Stimulated activated CD8-positive, alpha-beta memory T cell treated with anti-CD3 and anti-CD28 coated beads, Interleukin-4, amount 100 ng/mL, for 4 hours (primary cell): ENCODE measurements at places on chromosomes 3 and 15.
A peak's percentile ranks its signal among the peaks of the same experiment; 100 is the strongest.

GRCh38 chr3:145620002-145620401, 541.0 kb downstream of the PLOD2 start:
- no peak for DNase-seq

- DNase-seq = no peak
Observed at GRCh38 chr15:43347114-43347513, 16.7 kb upstream of the LCMT2 start.

DNA sequence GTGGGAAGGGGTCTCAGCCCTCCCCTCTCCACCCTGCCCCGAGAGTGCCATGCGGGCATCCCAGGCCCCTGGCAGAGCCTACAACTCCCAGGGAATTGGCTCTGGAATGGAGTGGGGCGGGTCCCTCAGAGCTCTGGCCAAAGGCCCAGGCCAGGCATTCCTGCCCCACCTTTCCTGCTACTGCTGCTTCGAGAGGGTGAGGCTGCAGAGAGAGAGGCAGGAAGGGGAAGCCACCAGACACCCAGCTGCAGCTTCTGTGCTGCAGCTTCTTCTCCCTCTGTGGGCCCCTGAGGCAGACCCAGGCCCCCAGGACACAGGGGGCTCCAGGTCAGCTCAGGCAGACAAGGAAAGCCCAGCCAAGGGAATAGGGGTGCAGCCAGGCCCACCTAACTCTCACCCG, 2.7 kb downstream of the ALS2CL start:
- no peak for DNase-seq

GRCh38 chr3:4981294-4981664, 2.0 kb downstream of the BHLHE40 start:
- no peak for DNase-seq

- DNase-seq = no peak
Observed at GRCh38 chr3:143179603-143180002, 60.0 kb downstream of the CHST2 start.

GRCh38 chr3:71101014-71101413, 482.5 kb downstream of the FOXP1 start:
- DNase-seq = no peak

GRCh38 chr3:60000311-60001105, 950.7 kb upstream of the CFAP20DC start:
- DNase-seq = no peak

GRCh38 chr3:184658223-184658928, 53.5 kb downstream of the MAGEF1 start:
- DNase-seq = no peak

DNA sequence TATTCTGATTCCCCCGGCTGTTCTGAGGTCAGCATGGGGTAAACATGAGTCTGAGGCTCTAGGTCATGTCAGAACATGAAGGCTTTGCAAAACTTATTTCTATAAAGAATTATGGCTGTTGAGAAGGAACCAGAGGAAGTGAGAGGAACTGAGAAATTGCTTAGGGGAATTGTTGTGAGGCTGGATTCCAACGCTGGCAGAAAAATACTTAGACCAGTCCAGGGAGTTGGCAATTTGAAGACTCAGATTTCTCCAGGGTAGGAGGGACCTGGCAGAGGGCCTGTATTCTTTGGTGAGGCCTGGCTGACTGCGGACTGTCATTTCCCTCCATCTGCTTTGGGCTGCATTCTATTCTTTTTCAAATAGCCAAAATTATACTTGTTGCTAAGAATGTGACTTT, 155.5 kb downstream of the PLD1 start:
- DNase-seq = no peak

- DNase-seq = no peak
Observed at GRCh38 chr3:123802007-123802625, 82.0 kb downstream of the MYLK start.

GRCh38 chr3:129539206-129539605, 3.8 kb upstream of the H1-8 start:
- DNase-seq = no peak

DNA sequence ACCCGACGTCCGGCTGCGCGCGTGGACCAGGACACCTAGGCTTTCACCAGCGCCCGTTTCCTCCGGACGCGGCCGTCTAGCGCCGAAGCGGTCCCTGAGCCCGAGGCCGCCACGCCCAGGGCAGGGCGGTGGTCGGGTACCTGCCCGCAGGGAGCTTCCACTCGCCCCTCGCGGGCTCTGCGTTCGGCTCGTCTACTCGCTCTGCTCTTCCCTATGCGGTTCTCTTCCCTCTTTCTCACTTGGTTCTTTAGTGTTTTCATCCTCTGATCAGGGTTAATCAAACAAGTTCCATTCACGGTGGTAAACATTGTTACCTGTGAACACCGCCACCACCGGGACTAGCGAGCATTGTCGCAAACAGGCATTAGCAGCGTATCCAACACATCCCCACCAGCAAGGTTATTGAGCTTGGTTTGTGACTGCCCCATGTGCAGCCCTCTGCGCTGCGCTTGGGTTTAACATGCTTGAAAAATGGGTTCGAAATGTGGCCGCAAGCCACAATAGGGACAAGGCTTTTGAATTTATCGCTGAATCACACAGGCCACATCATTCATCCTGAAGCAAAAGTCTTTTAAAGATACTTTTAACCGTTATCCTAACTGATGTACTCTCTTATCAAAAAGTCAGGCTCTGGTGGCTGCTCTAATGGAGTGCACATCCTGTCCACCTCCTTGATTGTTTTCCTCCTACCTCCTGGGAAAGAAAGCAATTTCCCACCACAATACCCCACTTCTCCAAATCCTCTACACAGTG, 843 bp upstream of the CD47 start:
- DNase-seq = no peak

- DNase-seq = no peak
Observed at GRCh38 chr3:69288161-69288895, 97.6 kb downstream of the FRMD4B start.

GRCh38 chr3:192207651-192208050, 519.7 kb downstream of the FGF12 start:
- no peak for DNase-seq

DNA sequence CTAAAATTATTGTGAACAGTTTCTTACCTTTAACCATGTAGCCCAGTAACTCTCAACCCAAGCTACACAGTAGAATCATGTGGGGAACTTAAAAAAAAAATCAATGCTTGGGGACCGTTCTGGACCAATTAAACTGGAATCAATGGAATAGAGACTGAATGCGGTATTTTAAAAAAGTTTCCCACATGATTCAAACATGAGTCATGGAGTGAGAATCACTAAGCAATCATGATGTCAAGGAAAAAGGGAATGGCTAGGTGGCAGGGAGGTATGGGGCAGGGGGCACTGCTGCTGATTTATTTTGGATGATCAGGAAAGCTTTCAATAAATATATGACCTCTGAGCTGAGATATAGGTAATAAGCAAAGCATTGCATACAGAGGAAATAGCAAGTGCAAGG, 250.5 kb upstream of the RORA start:
- no peak for DNase-seq

DNA sequence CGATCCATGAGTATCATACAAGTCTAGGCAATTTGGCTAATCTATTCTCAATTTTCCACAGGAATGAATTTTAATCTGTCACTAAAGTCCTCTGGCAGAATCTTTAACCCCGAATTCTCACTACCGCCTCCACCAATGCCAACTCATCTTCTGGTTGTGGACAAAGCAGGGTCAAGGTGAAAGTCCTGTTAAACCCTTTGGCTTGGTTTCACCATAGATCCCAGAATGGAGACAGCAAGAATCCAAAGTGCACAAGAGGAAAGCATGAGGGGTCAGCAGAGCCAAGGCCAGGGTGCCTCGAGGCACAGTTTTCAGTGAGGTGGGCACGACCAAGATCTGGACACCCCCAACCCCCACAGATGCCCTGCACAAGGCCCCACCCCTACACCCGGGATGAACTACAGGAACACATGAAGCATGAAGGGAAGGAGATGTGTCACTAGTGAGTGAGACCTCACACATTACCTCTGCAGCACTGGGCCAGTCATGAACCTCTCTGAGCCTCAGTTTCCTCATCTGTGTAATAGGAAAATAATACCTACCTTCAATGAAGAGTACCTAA, 466.2 kb downstream of the EPHB1 start:
- no peak for DNase-seq

DNA sequence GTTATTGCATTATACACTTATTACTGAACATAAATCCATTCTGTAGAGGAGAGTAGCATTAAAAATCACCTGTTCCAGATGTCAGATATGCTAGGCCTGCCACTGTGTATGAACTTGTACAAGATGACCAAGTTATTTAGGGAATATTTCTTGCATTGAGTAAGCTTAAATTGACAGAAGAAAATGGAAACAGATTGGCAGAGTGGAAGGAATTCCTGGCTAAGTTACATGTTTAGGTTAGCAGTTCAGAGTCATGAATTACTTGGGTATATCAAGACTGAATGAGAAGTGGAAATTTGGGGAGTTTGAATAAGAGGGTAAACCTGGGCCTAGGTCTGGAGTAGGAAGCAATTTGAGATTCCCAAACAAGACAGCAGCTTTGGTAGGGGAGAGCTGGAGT, 44.6 kb downstream of the ARHGAP31 start:
- no peak for DNase-seq

DNA sequence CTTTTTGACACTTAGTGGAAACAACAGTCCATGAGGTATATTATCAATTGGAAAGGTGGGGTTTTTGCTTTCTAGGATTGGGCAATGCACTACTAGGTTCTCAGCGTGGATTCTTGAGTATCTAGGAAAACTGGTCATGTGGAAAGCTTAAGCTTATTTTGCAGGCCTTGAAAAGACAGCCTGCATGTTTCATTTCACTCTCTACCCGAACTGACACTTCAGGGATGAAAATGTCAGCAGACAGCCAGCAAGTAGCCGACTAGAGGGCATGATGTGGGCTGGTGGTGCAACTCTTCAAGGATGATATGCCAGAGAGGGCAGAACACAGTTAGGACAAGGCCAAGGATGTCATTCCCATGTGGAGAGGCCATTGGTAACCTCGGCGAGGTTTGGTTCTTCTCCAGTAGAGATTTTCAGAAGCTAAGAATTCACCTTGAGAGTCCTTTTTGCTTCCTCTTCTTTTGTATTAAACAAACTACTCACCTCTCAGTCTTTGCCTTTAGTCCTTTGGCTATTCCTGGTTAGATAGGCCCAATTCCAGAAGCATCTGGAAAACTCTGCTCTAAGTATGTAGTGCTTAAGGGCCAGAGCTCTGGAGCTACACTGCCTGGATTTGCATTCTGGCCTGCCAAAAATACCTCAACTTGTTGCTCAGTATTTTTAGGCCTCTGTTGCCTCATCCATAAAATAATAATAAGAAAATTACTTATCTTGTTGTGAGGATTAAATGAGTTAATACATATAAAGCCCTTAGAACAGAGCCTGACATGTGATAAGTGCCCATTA, 17.9 kb downstream of the LPP start:
- no peak for DNase-seq

GRCh38 chr3:139534455-139534812, 5.1 kb downstream of the RBP1 start:
- DNase-seq = no peak

DNA sequence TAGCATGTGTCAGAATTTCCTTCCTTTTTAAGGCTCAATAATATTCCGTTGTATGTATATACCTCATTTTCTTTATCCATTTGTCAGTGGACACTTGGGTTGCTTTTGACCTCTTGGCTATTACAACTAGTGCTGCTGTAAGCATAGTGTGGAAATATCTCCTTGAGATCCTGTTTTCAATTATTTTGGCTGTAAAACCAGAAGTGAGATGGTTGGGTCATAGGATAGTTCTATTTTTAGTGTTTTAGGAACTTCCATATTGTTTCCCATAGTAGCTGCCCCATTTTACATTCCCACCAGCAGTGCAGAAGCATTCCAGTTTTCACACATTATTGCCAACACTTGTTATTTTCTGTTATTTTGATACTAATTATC, 70.4 kb upstream of the C15orf39 start:
- DNase-seq = no peak

- DNase-seq = no peak
Observed at GRCh38 chr3:9782770-9783169, 9.5 kb downstream of the TADA3 start.

- DNase-seq = no peak
Observed at GRCh38 chr15:29676961-29677402, 145.3 kb downstream of the TJP1 start.

- DNase-seq = no peak
Observed at GRCh38 chr15:89307046-89307587, 27.5 kb downstream of the POLG start.

- no peak for DNase-seq
Observed at GRCh38 chr3:176755552-176755951, 441.7 kb downstream of the TBL1XR1 start.

- no peak for DNase-seq
Observed at GRCh38 chr3:47000198-47000815, 20.8 kb downstream of the NBEAL2 start.

- DNase-seq = no peak
Observed at GRCh38 chr3:56323986-56324420, 144.3 kb downstream of the ERC2 start.

GRCh38 chr15:67033571-67034044, 31.8 kb upstream of the SMAD3 start:
- no peak for DNase-seq

DNA sequence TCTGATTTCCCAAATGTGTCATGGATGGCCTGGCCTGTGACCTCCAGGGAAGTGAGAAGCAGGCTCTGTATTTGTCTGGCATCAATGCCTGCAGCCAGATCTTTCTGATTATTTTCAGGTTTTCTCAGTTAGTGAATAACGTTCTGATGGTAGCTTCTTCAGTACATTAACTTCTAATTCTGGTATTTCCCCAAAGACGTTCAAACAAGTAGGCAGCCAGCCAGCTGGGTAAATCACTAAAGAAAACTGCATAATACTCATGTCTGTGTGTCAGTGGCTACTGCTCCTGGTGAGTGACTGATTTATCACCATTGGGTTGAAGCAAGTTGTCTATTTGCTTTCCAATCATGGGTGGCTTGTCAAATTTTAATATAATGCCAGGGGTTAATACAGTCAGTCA, 162.6 kb upstream of the PFN2 start:
- DNase-seq = no peak

DNA sequence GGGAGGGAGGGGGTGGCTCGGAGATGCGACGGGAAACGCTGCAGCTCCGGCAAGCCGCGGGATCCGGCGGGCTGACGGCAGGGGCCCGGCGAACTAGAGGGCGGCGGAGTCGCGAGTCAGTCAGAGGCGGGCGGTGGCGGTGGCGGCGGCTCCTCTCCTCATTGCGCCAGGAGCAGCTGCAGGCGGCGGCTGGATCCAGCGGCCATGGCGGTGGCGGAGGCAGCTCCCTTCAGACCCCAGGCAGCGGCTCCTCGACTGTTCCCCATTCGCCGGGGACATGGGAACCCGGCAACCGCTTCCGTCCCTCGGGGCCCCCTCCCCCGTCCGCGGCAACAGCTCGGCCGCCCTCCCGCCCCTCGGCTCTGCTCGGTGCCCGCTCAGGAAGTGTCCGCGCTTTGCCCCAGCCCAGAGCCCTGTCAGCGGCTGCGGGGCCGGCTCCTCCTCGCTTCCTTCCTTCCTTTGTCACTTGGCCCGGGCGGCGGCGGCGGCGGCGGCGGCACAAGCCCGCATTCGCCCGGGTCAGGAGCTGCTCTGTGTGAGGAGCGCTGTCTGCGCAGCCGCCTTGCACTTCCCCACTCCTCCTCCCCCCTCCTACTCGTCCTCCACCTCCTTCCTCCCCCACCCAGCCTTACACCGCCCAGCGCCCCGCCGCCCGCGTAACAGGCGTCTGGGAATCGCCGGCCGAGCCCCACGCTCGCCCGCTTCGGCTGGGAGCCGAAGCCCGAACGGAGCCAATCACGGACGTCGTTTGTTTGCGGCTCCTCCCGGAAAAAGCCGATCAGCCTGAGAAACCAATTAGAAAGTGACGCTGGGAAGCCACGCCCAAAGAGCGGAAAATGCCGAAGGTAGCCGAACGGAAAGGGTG, at the start of gene GSK3B:
Gene GSK3B, minus strand, starts transcription at position 537 of the 865 bp plus-strand sequence. CDS start 1,013 bp downstream, outside the sequence.
- peak; percentile 98 for DNase-seq
